CD14-positive monocyte (primary cell): ENCODE measurements at places on chromosomes 2 and 18. TPM values are rescaled to one million over a fixed set of nuclear protein-coding genes. Genes with fewer than 3 reads are reported as not detected.

DNA sequence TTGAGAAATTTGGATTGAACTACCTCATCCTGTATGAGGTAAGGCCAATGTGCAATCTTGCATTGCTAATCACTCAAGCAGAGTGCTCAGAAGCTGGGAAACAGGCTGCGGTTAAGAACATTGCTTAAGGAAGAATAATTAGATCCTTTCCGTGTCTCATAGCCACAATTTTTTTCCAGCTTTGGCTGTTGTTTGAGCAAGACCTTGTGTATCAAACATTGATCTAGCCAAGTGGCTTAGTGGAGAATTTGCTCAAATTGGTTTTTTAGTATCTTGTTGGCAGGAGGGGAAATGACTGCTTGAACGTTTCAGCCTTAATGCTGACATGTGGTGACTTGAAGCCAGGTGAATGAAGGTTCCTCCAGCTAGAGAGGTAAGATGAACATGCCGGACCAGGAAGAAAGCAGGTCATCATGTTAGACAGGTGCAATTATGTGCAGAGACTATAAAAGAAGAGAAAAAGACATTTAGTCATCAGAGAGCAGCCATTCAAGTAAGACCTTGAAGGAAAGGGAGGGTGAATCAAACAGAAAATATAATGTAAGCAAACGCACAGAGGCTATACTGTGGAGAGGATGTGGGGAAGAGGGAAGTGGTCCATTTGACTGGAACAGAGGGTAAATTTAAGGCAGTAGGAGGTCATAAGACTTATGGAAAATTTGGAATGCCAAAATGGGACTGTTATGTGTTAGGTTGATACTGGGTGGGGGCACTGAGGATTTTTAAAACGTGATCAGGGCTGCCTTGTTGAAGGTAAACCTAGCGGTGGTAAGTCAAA lies 98.9 kb upstream of the CYP1B1 start:
- DNase-seq: peak; percentile 94

DNA sequence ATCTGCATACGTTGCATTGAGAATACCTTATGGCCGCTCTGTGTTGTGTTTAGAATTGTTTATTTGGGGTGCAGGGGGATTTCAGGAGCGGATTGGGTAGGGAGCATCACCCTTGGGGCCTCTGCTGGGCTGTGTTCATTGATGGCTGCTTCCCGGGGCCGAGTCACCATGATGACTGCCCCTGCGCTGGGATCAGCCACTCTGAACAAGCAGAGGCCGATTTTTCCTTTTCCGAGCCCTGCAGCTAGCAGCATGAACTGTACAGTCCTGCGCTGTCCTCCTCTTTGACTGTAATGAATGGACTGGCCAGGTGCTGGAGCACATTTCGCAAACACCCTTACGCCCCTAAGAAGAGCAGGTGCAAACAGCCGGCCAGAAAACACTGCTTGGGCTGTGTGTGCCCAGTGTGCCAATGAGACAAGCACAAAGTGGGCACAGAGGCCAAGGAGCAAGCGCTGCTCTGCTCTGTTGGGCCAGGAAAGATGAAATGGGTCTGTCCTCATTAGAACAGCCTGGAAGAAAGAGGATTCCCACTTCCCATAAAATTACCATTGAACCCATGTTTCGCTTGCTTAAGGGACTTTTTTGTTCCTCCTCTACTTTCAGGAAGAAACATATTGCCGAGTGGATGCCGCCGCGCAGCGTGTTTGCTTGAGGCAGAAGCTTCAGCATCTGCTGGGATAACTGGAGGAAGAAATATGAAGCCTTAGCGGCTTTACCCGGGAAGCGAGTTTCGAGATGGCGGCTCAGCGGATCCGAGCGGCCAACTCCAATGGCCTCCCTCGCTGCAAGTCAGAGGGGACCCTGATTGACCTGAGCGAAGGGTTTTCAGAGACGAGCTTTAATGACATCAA lies 82.7 kb downstream of the SH3BP4 start:
- DNase-seq: no peak

GRCh38 chr2:34365932-34366331 lies 766.8 kb upstream of the FAM98A start:
- no peak for DNase-seq

DNA sequence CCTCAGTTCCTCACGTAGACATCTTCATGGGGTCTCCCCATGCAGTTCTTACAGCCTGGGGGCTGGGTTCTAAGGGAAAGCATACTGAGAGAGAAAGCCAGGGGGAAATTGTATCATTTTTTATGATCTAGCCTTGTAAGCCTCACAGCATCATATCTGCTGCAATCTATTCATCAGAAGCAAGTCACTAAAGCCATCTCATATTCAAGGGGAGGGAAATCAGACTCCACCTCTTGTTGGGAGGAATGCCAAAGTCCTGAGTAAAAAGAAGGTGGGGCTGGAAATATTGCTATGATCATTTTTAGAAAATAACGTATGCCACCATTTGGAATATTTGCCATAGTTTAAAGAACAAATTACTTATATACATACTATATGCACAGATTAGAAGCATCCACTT lies 304.6 kb downstream of the TXNL1 start:
- DNase-seq: no peak

GRCh38 chr2:23757686-23758433 lies 169.1 kb downstream of the ATAD2B start:
- DNase-seq: peak; percentile 39

DNA sequence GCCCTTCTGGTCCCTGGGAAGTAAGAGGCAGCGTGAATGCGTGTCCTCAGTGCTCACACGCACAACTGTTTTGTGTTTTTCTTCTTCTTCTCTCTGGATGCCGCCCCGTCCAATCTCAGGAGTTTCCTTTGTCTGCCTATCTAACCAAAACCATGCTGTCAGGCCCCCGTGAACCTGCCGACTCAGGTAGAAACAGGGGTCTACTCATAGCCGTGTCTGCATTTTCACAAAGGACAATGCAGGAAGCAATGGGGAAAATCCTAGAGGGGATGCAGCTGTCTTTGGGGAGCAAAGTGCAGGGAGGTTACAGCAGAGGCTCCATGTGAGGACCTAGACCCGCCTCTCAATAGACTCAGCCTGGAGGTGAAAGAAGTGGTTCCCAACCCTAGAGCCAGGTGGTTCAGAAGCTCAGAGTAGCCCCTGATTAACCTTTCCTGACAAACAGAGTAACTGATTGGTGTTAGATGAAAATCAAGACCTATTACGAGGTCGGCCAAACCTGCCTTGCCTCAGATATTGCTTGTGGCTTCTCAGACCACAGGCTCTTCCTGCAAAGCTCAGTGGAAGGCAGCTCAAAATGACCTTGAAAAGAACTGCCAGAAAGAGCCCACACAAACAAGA lies 49.3 kb downstream of the CD226 start:
- no peak for DNase-seq

Gene CNDP1
- not detected for polyA plus RNA-seq

GRCh38 chr2:3311601-3312000 lies 66.0 kb downstream of the EIPR1 start:
- DNase-seq: no peak

Gene MIB1
- 8.5 TPM for polyA plus RNA-seq

DNA sequence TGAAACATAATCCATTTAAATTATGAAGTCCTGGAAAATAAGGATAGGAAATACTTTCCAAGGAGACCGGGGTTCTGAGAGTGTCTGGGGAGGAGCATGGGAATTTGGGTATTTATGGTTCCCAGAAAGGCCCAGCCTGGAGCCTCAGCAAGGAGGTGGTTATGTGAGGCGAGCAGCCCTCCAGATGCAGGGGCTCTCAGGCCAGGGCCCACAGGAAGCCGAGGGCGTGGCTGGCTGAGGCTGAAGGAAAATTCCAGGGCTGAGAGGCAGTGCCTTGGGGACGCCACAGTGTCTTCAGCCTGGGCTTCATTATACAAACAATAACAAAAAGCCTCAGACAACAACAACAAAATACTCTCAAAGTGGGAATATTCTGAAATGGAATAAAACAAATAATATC lies 86.9 kb upstream of the SERPINE2 start:
- DNase-seq: no peak

Gene EVX2
- polyA plus RNA-seq: not detected

DNA sequence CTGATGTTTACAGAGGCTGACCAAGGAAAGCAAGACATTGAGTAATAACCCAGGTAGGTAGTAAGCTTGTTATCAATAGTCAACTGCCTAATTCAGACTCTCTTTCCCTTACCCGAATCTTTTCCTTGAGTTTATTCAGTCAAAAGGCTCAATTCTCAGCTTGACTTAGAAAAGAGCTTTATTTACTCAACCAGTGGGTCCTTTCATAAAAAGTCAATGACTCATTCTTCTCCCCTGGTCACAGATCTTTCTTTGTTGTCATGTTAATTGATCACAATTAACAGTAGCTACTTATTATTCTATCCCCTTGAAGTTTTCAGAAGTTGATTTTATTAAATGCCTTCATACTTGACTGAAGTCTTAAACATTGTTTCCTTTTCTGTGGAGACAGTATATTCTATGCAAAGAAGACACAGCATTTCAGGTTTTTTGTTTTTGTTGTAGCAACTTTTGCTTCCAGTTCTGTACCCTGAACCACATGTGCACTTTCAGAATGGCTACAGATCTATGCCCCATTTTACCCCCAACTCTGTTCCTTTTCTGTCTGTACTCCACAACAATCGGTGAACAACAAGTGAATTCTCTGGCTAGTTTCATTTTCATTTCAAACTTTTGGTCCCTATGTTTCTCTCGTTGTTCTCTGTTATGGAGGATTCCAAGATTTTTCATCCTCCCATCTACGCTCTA lies 428.3 kb downstream of the NCKAP5 start:
- DNase-seq: no peak

- DNase-seq: no peak
Measured at GRCh38 chr2:29031046-29031445, 43.3 kb downstream of the PCARE start.
